Muscle of leg (tissue), 16 donors: ENCODE measurements at places on chromosomes 5 and 9.

- no peak for DNase-seq
Observed at GRCh38 chr9:115209601-115210306, 91.8 kb upstream of the TNC start.

- no peak for DNase-seq
Observed at GRCh38 chr9:122222791-122223190, 6.0 kb downstream of the LHX6 start.

- peak; percentile 68 for DNase-seq
Observed at GRCh38 chr5:134249469-134250379, 23.9 kb upstream of the PPP2CA start.

- DNase-seq = peak; percentile 70
Observed at GRCh38 chr5:157554179-157555036, 21.2 kb downstream of the ADAM19 start.

- no peak for DNase-seq
Observed at GRCh38 chr5:111746791-111747190, 10.2 kb downstream of the NREP start.

DNA sequence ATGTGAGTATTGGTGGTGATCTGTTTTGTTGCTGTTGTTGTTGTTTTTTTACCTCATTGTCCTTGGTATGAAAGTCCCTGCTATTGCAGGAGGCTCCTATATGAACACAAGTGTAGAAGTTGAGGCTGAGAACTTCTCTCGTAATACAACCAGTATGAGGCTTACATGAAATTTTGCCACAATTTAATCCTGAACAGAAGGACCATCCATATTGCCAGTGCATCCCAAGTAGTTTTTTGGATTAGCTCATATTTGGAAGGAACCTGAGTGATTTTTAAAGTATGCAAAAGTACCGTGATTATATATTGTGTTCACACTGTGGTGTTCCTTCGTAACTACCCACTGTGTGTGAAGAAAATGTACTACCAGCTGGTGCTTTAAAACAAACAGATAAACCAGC, 2095.5 kb upstream of the WWC1 start:
- DNase-seq = no peak

DNA sequence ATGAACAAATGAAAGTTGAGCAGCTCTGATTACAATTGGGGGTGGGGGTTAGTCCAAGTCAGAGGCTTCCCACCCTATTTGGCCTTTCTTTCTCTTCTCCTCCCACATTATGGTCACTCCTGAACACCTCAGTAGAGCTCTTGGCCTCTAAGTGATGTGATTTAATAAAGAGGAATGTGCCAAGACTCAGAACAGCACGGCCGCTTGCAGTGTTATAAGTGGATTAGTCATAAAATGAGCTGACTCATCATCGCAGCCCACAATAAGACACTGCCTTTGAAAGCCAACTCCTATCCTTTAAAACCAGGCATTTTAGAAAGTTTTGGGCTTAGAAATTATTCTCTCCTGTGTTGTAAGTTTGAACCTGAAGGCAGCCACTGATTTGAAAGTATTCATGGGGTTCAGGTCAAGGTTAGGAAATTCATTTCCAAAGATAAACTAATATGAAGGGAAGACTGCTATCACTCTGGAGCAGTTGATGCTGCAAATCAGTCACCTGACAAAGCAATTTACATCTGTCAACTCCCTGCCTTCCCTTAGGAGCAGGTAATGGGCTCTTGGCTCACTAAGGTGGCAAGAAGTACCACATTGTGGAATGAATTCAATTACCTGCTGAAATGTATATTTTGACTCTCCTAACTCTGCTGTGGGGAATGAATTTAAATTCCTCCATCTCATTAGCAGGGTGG, 283.6 kb upstream of the NMUR2 start:
- peak; percentile 47 for DNase-seq

- DNase-seq = no peak
Observed at GRCh38 chr5:28788954-28789353, 1750.6 kb upstream of the CDH9 start.

DNA sequence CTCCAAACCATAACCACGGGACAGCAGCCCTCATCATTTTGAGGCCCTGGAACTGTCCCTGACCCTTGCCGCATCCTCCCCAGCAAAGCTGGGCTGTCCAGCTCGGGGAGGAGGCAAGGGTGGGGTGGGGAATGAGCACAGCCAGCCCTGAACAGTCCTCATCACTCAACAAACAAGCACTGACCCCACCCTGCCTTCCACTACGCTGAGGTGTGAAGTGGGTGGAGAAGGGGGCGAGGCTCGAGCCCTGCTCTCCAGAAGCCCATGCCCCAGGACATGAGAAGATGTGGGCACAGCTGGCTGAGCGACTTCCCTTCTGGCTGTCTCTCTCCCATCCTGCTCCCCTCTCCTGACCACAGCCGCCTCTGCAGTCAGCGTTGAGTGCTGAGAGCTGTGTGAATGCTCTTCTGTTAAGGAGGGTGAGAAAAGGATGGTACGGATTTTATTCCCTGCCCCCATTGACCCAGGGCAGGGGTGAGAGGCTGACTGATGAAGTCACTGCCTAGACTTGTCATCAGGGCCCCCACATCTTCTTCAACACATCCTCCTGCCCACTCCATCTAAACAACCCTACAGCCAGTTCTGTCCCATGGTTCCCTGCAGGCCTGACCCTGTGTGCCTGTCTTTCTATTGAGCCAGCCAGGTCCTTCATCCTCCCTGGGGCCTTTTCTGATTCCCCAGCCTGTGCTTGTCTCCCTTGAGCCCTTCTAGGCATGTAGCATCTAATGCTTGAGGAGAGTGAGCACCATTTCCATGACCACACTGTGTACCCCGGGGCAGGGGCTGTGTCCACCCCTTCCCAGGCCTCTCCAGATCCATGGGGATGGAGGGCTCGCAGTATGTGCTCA, 276.0 kb downstream of the FSTL4 start:
- DNase-seq = no peak

DNA sequence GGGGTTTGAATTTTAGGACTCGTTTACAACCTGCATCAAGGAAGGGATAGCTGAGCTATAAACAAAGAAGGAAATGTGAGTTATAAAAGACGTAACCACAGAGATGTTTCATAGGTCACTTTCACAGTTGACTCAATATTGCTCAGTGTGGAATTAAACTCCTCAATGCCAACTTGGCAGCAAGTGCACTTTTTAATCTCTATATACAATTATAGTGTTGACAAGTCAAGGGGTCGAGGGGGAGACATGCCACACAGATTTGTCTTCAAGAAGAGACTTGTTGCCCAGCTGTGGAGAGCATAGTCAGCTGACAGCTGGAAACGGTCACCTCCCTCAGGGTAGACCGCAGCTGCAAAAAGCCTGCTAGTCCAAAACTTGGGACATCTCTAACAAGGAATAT, 163.4 kb upstream of the DMAC1 start:
- peak; percentile 70 for DNase-seq

DNA sequence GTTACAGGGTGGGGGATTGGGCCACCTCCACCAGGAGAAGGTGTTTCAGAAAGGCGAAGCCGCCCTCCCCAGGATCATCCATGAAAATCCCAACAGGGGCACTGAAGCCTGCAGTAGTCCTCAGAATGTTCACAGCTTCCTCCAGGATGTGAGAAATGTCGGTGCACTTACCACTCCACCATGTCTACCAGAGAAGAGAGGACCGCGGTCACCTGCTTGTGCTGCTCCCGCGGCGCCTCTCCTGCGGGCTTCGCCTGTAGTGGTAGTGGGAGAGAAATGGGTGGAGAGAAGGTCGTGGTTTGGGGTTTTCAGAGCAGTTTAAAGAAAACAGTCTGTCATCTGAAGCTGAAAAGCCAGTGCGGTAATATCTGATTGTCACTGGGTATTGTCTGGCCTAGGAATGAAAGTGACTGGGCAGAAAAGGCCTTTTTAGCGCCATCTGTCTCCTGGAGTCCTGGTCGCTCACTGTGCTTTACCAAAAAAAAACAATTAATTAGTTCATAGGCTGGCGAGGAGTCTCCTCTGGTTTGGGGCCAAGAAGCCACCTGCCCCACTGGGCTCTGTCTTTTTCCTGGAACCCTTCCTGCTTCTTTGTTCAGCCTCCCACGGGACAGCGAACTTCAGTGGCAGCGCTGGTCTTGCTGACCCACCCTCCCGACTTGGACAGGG, 23.0 kb upstream of the PPP1R26 start:
- DNase-seq = no peak

DNA sequence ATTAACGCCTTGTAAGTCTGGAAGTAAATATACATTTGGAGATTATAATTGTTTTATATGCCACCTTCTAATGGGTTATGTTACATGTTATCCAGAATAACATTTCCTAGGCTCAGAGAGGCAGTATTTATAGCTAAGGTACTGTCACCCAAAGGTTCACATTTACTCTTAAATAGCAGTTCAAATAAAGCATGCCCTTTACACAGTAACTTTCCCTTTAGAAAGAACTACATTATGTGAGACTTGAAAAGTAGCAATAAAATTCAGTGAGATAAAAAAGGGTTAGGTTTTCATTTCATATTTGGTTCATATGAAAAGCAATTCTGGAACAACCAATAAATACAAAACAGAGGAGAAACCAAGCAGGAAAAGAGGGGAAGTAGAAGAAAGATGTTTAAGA, 35.1 kb downstream of the SKIC3 start:
- no peak for DNase-seq

- peak; percentile 18 for DNase-seq
Observed at GRCh38 chr5:111856876-111857466, 100.0 kb upstream of the NREP start.

DNA sequence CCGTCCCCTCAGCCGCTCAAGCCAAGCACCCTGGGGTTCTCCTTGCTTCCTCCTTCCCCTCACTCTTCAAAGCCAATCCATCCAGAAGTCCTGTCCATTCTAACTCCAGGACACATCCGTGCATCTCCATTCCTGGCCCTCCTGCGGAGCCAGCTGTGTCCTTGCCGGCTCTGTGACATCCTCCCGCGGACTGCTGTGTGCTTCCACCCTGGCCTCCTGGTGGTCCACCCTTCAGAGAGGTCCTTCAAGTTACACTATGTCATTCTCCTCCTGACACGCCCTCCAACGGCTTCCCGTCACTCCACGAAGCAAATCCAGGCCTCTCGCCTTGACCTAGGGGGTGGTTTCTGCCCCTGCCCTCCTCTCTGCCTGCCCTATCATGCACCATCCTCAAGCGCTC, 13.0 kb upstream of the SCGB3A1 start:
- DNase-seq = no peak

GRCh38 chr9:18920141-18921084, 112.6 kb downstream of the SAXO1 start:
- peak; percentile 85 for DNase-seq

DNA sequence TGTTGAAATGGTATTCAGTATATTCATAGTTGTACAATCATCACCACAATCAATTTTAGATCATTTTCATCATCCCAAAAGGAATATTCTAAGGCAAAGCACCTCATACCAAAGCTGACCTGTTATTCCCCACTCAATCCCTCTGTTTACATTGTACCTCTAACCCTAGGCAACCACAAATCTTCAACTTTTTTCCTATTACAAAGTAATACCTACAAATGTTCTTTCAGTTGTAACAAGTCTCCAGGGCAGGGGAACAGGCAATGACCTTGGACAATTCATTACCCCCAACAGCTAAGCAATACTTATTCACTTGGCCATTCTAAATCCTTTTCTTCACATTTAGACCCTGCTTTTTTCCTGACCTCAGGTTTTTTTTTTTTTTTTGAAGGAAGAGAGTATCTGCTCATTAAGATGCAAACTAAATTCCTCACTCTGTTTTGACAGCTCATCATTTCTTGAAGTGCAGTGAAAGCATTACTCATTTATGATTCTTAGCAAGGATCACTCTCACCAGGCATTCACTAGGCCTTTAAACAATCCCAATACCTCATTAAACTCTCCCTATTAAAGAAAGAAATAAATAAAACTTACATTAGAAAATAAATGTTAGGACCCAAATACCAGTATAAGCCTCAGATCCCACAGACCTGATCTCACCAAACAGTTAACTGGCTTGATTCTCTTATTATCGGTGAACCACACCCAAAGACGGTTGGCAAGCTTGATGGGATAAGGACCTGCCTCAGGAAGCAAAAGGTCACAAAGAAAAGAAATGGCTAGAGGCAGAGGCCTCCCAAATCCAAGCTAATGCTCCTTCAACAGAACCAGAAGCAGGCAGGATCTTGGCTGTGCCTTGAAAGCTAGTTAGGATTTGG, 15.3 kb downstream of the MTMR12 start:
- no peak for DNase-seq

DNA sequence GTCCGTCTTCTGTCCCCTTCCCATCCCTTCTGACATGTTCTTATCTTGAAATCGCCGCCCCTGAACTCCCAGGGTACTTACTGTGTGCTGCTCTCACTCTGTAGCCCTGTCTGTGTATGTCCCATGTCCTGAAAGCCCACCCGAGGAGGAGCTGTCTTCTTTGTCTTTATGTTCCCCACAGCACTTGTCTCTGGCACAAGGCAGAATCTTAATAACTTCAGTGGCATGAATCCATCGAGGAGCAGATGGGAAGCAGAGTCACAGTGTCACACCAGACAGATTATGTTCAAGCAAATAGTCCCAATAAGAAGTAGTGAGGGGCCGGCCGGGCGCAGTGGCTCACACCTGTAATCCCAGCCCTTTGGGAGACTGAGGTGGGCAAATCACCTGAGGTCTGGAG, 29.7 kb upstream of the LTC4S start:
- DNase-seq = no peak

DNA sequence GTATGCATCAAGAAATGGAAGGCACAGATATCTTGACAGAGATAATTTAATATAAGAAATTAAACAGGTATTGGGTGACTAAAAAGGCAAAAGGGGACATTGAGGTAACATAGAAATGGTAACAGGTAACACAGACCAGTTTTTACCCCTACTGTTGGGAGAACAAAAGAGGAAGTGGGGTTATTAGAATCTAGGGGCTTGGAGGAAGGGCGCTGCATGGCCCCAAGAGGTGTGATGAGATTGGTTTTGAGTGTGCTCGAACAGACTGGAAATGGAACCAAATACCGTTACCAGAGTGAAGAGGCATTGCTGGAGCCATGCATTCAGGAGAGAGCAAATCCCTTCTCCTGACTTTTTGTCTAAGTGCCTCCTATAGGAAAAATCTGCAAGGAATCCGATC, 193.9 kb downstream of the ALDH1A1 start:
- no peak for DNase-seq

DNA sequence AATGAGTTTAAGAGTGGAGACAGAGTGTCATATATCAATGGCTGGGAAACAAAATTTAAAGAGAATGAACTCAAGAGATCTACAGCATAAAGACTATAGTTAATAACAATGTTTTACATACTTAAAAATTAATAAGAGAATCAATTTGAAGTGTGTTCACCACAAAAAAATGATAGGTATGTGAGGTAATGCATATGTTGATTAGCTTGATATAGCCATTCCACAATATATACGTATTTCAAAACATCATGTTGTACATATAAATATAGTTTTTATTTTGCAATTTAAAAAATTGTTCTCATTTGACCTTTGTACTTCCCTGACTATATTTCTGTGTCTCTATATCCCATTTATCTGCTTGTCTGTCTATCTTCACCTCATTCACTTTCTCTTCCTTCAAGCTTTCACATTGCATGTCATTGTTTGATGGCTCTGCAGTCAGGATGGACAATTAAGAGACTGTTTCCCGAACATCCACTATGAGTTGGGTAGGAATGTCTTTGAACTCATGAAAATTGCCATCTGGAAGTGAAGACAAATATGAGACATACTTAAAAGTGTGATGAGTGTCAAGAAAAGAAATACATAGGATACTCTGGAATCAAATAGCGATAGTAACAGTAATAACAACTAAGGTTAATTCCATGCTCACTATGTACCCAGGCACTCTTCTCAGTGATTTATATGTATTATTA, 359.9 kb upstream of the ACTBL2 start:
- peak; percentile 25 for DNase-seq
